ENCODE measurements at places on chromosomes 1 and 21. TPM values are rescaled to one million over a fixed set of nuclear protein-coding genes. Genes with fewer than 3 reads are reported as not detected.

Gene MMEL1
- not detected for total RNA-seq

Gene NUDT4B
- total RNA-seq = 35.3 TPM

Gene SEC16B
- total RNA-seq = 0.34 TPM

Gene SMYD3
- 29.7 TPM for total RNA-seq

Gene TSPAN1
- total RNA-seq = 1.3 TPM
